ENCODE measurements at places on chromosomes 7 and 10. TPM values are rescaled to one million over a fixed set of nuclear protein-coding genes. Genes with fewer than 3 reads are reported as not detected.

The GRID1 gene
- not detected for total RNA-seq

The LGI1 gene
- total RNA-seq, result not detected

The AKR1B1 gene
- total RNA-seq, result 106 TPM

The AGBL3 gene
- total RNA-seq, result 2.7 TPM

The CRYGN gene
- 0.90 TPM for total RNA-seq

The MLXIPL gene
- not detected for total RNA-seq

The ZNF212 gene
- total RNA-seq, result 10.5 TPM

The SFRP4 gene
- not detected for total RNA-seq

The PNLIPRP2 gene
- not detected for total RNA-seq

The DGKB gene
- not detected for total RNA-seq

DNA sequence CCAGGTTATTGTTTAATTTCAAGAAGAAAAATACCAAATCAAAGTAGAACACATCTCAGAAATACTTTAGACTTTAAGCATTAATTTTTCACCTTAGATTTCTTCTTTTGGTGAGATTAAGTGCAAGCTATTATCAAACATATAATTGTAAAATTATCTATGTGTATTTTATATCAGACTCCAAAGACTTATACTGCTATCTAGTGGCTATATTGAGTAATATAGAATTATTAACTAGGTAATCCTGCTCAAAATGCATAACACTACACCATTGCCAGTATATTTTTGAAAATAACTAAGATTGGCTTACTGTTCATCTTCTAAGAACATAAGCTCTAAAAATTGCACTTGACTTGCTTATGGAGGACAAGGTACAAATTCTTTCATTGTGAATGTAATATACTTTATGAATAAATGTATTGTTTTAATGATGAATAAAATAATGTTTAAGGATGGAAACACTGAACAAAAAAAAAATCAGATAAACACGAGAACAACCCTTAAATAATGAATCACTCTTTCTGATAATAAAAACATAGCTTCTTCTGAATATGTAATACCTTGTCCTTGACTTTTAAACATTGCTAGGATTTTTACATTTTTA is 86.7 kb upstream of the GNAI1 start:
- DNase-seq, result no peak

GRCh38 chr10:74753442-74754211 is 72.8 kb upstream of the KAT6B start:
- no peak for DNase-seq

GRCh38 chr10:126927799-126928198 is 22.6 kb downstream of the DOCK1 start:
- no peak for DNase-seq

DNA sequence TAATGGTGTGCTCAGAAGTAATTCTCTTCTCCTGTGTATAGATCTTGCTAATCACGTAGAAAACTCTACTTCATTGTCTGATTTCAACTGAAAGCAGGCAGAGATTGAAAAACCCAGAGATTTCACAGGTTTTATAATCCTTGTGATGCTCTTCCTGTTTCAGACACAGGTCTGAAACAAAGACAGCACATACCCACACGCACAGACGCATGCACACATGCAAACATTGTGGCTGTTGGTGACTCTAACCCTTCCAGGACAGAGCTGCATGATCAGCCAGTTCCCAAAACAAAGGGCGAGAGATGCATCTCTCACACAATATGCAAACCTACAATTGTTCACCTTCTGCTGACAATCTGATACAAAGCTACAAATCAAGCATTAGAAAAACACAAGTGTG is 11.1 kb upstream of the TFEC start:
- DNase-seq, result no peak

GRCh38 chr10:117448802-117449201 is 73.6 kb upstream of the PDZD8 start:
- DNase-seq, result no peak

GRCh38 chr10:14144451-14144850 is 186.3 kb downstream of the FRMD4A start:
- DNase-seq, result no peak

- DNase-seq, result no peak
Measured at GRCh38 chr10:22754296-22754695, 39.9 kb upstream of the PIP4K2A start.

DNA sequence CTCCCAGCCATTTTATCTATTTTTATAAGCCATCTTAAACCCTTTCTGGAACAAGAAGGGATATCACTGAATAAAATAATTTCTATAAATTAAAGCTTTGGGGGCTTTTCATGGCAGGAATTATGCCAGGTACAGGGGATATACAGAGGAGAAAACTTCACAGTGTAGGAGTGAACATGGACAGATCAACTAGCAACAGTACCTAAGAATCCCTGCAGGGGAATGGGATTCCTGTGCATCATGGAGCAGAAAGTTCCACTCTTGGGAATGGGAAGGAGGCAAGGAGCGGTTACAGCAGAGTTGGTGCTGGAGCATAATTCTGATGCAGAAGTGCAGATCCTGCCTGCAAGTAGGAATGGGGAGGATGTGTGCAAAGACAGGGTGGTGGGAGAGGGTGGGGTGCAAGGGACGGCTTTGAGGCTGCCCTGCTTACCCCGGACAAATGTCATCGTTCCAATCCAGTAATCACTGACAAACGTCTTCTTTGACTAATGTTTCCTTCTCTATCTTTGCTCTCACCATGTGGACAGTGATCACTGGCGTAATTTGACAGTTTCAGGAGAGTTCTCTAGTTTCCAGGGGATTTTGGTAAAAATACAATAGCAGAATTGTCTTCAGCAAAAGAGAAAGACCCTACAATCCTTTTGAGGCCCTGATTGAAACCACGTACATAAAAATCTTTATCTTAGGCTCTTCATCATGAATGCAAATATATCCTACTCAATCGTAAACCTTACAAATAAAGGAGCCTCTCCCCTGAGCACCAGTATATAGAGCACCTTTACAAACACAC is 196.7 kb downstream of the HECW1 start:
- DNase-seq, result no peak

GRCh38 chr7:102469351-102469971 is 4.7 kb downstream of the LRWD1 start:
- no peak for DNase-seq

- peak; percentile 21 for DNase-seq
Measured at GRCh38 chr7:12062062-12062461, 149.0 kb upstream of the TMEM106B start.

- no peak for DNase-seq
Measured at GRCh38 chr10:123786896-123787295, 104.7 kb downstream of the CPXM2 start.

- DNase-seq, result no peak
Measured at GRCh38 chr7:141158561-141158960, 84.7 kb downstream of the TMEM178B start.

- no peak for DNase-seq
Measured at GRCh38 chr10:47330366-47330765, 8.1 kb downstream of the GDF2 start.

- no peak for DNase-seq
Measured at GRCh38 chr7:131052285-131052904, 275.3 kb upstream of the MKLN1 start.

DNA sequence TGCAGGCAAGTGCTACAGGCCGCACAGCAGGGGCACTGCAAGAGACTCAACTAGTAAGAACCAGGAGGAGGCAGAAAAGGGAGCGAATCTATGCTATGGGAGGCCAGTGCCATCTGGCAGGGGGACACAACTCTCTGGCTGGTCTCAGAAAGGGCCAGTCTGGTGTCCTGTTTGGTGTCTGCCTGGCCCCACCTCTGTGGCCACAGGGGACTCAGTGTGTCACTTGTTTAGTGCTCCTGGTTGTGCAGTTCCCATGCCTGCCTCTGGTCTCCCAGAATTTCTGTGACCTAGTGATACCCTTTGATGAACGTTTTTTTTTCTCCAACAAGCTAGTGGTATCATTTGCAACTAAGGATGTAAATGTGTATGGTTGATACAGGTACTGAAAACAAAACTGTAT is 59.2 kb upstream of the JCAD start:
- DNase-seq, result no peak

DNA sequence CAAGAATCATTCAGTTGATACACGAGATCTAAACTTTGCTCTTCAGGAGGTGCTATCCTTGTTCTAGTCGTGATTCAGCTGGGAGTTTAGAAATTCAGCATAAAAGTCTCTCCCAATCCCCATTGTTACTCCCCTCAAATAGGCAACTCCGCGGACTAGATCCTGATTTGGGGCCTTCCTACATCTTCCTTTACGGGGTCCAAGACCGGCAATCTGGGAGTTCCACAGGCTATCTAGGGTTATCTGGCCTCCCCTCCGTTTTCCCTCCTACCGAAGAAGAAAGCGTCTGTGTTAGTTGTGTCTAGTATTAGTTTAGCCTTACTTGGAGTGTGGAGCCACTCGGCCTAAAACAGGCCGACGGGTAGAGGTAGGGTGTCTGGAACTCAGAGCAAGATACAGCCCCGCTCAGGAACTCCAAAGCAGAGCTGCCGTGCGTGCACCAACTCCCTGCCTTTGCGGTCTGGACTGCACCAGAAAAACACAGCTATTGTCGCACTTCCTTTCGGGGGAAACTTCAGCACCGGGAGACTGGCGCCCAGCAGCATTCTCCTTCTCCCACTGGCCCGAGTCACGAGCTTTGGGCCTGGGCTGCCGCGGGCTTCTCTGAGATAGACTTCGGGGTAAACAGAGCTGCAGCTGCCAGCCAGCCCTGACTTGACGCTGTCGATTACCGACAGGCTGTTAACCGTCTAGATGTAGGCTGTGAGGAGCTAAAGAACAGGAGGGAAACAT is 1.5 kb upstream of the DLX5 start:
- no peak for DNase-seq

DNA sequence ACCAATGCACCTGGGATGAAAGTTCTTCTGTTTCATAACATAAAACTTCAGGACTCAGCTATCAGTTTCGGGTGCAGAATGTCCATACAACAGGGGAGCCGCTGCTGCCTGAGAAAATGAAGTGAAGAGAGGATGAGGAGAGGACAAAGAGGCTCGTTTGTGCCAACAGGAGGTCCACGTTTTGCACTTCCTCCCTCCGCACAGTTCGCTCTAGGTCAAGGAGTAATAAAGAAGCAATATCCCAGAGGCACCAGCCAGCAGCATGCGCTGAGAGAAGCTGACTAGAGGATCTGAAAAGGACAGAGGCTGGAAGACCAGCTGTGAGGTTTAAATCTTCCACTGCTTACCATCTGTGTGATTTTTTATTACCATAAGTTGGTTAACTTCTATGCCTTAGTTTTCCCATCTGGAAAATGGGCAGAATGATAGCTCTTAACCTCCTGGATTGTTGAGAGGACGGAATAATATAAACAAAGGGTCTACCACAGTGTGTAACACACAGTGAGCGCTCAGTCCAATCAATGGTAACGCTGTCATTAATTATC is 709 bp downstream of the GPAM start:
- DNase-seq, result no peak

DNA sequence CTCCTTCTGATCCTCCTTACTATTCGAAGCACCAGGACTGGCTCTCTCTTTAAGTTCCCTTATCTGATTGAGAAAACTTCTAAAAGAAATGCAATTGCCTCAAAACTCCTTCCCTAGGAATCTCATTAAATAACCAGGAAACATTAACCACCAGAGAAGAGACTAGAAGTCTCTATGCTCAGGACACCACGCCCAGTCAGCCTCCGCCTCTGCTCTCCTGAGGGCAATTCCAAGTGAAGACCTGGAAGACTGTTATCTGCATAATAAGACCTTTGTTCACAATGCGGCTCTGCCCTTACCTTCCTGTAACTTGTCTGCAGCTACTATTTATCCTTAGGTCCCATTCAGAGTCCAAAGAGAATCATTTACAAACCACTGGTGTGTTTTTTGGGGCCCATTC is 78.8 kb downstream of the ELMO1 start:
- no peak for DNase-seq

GRCh38 chr7:143387156-143387975 is 6.2 kb downstream of the ZYX start:
- no peak for DNase-seq

GRCh38 chr10:110746969-110747608 is 103.0 kb downstream of the RBM20 start:
- DNase-seq, result no peak

Data from activated CD8-positive, alpha-beta T cell treated with anti-CD3 and anti-CD28 coated beads for 36 hours (primary cell).